ENCODE measurements at places on chromosomes 2 and 18. TPM values are rescaled to one million over a fixed set of nuclear protein-coding genes. Genes with fewer than 3 reads are reported as not detected.
A peak's percentile ranks its signal among the peaks of the same experiment; 100 is the strongest.

GRCh38 chr2:56372071-56372656 lies 188.4 kb downstream of the CCDC85A start:
- no peak for DNase-seq

DNA sequence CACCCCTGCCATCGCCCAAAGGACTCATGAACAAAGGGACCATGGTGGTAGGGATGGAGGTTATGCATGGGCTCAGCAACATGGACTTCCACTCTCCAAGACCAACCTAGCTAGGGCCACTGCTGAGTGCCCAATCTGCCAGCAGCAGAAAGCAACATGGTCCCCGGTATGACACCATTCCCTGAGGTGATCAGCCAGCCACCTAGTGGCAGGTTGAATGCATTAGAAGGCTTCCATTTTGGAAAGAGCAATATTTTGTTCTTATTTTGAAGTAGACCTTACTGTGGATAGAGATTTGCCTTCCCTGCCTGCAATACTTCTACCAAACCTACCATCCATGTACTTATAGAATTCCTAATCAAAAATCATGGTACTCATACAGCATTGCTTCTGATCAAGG lies 99.8 kb downstream of the METTL4 start:
- DNase-seq, result no peak

The ZNF514 gene
- 21.6 TPM for polyA plus RNA-seq

The ABCB11 gene
- polyA plus RNA-seq, result 5.3 TPM

GRCh38 chr2:9236867-9237266 lies 30.3 kb downstream of the ASAP2 start:
- DNase-seq, result no peak

- DNase-seq, result no peak
Observed at GRCh38 chr2:123624816-123625215, 400.3 kb upstream of the CNTNAP5 start.

The VAMP8 gene
- polyA plus RNA-seq, result 158 TPM

The C2orf66 gene
- polyA plus RNA-seq, result 0.24 TPM

GRCh38 chr2:72891091-72891818 lies 4.0 kb downstream of the SPR start:
- DNase-seq, result no peak

- no peak for DNase-seq
Observed at GRCh38 chr18:77993188-77993981, 743.7 kb downstream of the GALR1 start.

The PFN4 gene
- polyA plus RNA-seq, result 1.3 TPM

GRCh38 chr18:55549474-55550104 lies 38.4 kb downstream of the TCF4 start:
- DNase-seq, result no peak

- peak; percentile 61 for DNase-seq
Observed at GRCh38 chr2:55010915-55011314, 39.3 kb downstream of the RTN4 start.

DNA sequence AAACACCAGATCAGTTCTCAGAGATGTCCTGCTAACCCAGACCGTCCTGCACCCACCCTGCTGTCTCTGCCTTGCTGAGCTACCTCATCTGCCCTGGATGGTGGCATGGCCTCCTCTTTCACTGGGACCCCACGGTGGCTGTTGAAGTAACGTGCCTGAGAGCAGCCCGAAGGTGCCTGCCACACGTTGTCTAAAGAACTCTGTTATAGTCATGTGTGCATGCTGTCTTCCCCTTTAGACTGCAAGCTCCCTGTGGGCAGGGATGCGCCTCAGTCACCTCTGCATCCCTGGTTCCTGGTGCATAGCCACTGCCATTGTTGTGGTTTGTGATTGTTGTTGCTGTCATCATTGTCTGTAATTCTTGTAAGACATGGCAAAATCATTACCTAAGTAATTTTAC lies 235.9 kb downstream of the EIPR1 start:
- DNase-seq, result no peak

DNA sequence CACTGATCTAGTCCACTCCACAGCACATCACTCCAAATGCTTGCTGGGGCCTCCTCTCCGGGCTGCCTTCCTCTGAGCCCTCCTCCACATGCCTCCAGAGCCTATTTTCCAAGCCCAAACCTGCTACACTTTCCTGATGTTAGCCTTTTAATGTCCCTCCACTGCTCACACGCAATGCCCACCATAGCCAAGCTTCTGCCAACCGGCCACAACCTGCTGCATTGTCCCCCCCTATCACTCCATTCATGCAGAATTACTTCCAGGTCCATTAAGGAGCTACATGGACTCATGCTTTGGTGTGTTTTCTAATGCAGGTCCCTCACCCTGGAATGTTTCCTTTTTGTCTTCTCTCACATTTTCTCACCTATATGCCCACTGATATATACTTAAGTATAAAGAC lies 129.3 kb downstream of the MARCHF4 start:
- no peak for DNase-seq

DNA sequence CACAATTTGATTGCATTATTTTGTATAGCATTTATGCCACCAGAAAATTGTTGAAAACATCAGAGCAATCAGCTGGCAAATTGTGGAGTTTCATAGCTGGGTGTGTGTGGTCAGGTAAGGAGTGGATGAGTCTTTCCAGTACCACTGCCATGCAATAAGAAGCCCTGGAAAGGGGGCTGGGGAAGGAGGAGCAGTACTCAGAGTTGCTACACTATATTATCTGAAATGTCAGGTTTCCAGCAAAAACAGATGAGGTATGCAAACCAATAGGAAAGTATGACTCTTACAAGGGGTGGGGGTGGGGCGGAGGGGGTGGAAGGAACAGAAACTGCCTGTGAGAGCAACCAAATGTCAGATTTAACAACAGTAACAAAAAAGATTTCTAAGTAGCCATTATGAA lies 112.2 kb downstream of the SOS1 start:
- DNase-seq, result no peak

DNA sequence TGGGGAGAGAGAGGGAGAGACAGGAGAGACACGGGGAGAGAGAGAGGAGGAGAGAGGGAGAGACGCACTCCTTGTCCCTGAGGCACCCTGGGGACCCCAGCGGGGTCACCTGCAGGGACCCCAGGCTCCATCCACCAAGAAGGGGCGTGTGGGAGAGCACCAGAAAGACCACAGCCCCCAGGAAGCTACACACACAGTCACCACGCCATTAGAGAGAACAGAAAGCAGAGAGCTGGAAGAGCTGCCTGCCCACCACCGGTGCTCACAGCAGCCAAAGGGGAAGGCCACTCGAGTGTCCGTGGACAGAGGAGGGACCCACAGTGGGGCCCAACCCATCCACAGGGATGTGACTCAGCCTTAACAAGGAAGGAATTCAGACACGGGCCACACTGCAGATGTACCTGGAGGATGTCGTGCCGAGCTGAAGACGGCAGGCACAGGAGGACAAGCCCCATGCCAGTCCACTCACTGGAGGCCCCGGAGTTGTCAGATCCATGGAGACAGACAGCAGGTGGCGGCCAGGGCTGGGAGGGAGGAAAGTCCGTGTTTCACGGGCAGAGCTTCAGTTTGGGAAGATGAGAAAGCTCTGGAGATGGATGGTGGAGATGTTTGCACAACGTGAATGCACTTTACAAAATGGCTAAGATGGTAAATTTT lies 11.5 kb upstream of the NFATC1 start:
- DNase-seq, result no peak

DNA sequence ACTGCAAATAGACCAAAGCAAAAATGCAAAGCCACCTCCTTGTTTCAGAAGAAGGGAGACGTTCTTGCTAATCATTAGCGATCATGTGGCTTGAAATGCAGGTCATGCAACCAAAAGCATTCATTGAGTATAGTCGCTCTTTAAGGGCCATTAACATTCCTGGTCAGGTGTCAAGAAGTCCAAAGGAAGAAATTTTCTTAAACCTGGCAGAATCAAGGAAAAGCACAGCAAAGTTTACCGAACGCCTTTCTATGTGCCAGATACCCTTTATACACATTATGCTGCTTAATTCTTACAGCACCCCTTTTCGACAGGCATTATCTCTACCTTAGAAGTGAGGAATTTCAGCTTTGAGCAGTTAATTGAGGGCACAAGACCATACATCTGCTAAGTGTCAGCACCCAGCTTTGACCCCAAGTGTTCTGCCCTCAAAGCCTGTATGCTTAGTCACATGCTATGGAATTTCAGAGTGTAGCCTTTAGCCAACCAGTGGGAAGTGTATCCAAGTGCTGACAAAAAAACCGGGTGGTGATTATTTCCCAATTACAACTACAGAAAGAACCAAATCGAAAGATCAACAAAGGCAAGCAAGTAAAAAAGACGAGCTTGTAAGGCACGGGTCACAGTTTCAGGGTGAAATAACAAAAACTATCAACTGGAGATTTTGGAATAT lies 70.8 kb downstream of the EPHA4 start:
- peak; percentile 25 for DNase-seq

DNA sequence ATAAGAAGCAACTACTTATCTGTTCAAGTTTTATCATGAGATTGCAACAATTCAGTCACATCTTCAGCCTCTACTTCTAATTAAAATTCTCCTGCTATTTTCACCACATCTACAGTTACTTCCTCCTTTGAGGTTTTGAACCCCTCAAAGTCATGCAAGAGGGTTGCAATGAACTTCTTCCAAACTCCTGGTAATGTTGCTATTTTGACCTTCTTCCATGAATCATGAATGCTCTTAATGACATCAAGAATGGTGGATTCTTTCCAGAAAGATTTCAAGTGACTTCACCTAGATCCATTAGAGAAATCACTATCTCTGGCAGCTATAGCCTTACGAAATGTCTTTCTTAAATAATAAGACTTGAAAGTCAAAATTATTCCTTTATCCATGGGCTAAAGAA lies 1052.8 kb upstream of the NRXN1 start:
- no peak for DNase-seq

The NCKAP5 gene
- polyA plus RNA-seq, result 4.3 TPM

DNA sequence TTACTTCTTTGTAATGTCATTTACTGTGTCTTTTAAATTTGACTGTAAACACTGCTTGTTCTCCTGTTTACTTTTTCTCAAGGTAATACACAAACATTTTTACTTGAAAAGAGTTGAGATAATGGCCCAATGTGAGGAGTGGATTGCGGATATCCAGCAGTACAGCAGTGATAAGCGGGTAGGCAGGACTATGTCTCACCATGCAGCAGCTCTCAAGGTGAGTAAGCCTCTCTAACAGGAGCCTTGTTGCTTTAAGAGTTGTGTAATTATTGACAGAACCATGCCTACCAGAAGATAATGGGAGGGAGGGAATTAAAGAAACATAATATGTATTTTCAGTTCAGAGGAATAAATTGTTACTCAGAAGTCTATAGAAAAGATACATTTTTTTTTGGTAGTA lies 16.5 kb upstream of the TTC27 start:
- DNase-seq, result peak; percentile 41

GRCh38 chr18:44046376-44046975 lies 634.2 kb upstream of the SETBP1 start:
- DNase-seq, result no peak

- DNase-seq, result peak; percentile 81
Observed at GRCh38 chr2:159285929-159286708, at the start of gene WDSUB1. Gene WDSUB1, minus strand, starts transcription at chr2:159286703. Its CDS starts 3,634 bp downstream, at chr2:159283069.

The EGR4 gene
- 0.04 TPM for polyA plus RNA-seq
